Neural progenitor cell (in vitro differentiated cells): ENCODE measurements at places on chromosomes 7 and 10. TPM values are rescaled to one million over a fixed set of nuclear protein-coding genes. Genes with fewer than 3 reads are reported as not detected.

The SLC26A5 gene
- total RNA-seq: not detected in 2 replicates

The PUS7 gene
- 28.7 and 39.8 TPM in 2 replicates for total RNA-seq

The SLC13A1 gene
- total RNA-seq: not detected in 2 replicates

The HYAL4 gene
- total RNA-seq: not detected in 2 replicates

The ADRA2A gene
- 0.06 TPM in 1 of 2 replicates, not detected in the other for total RNA-seq

The HABP2 gene
- total RNA-seq: not detected in 2 replicates

The DBF4 gene
- 87.6 and 148 TPM in 2 replicates for total RNA-seq

The H2BK1 gene
- not detected in 2 replicates for total RNA-seq

The CCDC3 gene
- total RNA-seq: 0.87 TPM in 1 of 2 replicates, not detected in the other

The IFIT3 gene
- 0.06 TPM in 1 of 2 replicates, not detected in the other for total RNA-seq

The MRLN gene
- not detected in 2 replicates for total RNA-seq

The TCAF2 gene
- total RNA-seq: 0.03 and 0.22 TPM in 2 replicates

The AEBP1 gene
- total RNA-seq: 4.5 and 16.7 TPM in 2 replicates

The OR2A42 gene
- 0.15 TPM in 1 of 2 replicates, not detected in the other for total RNA-seq

The KCNH2 gene
- 2.6 and 11.1 TPM in 2 replicates for total RNA-seq

The NRP1 gene
- total RNA-seq: 1.9 and 2.0 TPM in 2 replicates

The SPDYE2 gene
- total RNA-seq: not detected in 2 replicates

The ITPRID1 gene
- not detected in 2 replicates for total RNA-seq

The RINT1 gene
- 8.7 and 9.0 TPM in 2 replicates for total RNA-seq

The MARVELD1 gene
- total RNA-seq: 7.1 and 21.9 TPM in 2 replicates

The ACTA2 gene
- 19.0 and 22.3 TPM in 2 replicates for total RNA-seq

The INPP5A gene
- total RNA-seq: 14.2 and 21.3 TPM in 2 replicates

The CYP2C9 gene
- total RNA-seq: not detected in 2 replicates

The UCN3 gene
- not detected in 2 replicates for total RNA-seq

The PRKCQ gene
- total RNA-seq: 3.5 TPM in 2 replicates
